ENCODE measurements at places on chromosomes 3 and 15.
A peak's percentile ranks its signal among the peaks of the same experiment; 100 is the strongest.

- peak; percentile 83 for DNase-seq
Measured at GRCh38 chr15:52256366-52256765, 39.2 kb downstream of the MYO5C start.

- DNase-seq: no peak
Measured at GRCh38 chr3:43615133-43615532, 6.7 kb downstream of the ANO10 start.

DNA sequence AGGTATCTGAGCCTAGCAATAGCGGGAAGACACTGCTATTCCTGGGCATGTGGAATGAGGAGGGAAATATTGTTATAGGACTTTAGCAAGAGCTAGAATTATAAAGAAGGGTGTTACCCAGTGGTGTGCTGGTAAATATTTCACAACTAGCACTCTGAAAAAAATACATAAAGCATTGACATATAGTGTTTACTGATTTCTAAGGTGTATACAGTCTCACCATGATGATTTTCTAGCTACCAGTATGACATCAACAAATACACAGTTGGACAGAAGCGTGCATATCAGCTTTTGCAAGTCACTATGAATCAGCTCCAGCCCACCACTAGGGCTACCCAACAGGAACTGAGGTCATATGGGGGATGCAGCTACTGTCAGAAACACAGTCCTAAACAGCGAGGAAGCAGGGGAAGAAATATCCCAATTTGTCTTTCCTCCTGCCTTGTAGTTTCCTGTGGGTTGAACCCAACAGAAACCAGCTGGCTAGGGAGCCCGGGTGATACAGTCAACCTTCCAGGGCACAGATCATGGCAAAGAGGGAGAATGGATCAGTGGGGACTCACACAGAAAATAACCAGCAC lies 39.6 kb downstream of the HGD start:
- DNase-seq: no peak

DNA sequence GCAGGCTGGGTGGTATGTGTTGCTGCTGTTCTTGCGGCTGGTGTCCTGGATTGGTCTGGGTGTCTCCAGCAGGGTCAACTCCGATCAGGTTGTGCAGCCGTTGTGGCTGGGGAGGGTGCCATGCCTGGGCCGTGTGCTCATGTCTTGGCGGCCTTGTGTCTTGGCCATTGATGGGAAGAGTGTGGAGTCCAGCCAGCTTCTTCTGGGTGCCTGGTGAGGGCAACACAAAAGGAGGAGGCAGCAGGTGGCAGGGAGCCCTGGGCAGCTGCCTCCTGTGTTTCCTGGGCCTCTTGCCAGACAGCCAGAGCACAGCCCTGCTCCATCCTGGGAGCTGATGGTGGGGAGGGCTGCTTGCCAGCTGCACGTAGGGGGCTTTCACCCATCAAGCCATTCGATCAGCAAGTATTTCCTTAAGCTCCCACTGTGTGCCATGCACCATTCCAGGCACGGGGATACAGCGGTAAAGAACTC lies 4.3 kb downstream of the CHAC1 start:
- peak; percentile 10 for DNase-seq

GRCh38 chr3:144809380-144809779 lies 837.8 kb downstream of the DIPK2A start:
- DNase-seq: no peak

- DNase-seq: no peak
Measured at GRCh38 chr15:92733934-92734521, 78.5 kb upstream of the FAM174B start.

DNA sequence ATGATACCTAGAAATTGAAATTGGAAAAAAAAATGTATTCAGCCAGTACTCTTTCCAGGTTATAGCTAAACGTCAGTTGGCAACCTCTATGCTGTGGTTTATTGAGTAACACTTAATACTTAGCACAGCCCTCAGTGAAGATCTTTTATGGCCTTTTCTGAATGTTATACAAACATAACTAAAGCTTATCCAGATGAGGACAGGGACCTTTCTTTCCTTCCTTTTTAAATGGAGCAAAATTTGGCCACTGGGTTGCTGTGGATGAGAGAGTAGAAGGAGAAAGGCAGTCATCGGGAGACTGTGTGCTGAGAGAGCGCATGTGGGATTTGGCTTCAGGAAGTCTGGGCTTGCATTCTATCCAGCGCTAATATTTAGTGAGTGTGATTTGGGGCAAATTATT lies 36.1 kb downstream of the IGF1R start:
- no peak for DNase-seq

GRCh38 chr3:127212231-127212630 lies 19.3 kb downstream of the PRR23E start:
- DNase-seq: no peak

GRCh38 chr3:63228677-63229076 lies 49.4 kb upstream of the SYNPR start:
- DNase-seq: no peak

GRCh38 chr3:15645740-15646501 lies 44.4 kb downstream of the BTD start:
- no peak for DNase-seq

GRCh38 chr3:126402666-126403302 lies 8.1 kb downstream of the CFAP100 start:
- no peak for DNase-seq

GRCh38 chr15:49024840-49025239 lies 21.4 kb downstream of the SECISBP2L start:
- no peak for DNase-seq

DNA sequence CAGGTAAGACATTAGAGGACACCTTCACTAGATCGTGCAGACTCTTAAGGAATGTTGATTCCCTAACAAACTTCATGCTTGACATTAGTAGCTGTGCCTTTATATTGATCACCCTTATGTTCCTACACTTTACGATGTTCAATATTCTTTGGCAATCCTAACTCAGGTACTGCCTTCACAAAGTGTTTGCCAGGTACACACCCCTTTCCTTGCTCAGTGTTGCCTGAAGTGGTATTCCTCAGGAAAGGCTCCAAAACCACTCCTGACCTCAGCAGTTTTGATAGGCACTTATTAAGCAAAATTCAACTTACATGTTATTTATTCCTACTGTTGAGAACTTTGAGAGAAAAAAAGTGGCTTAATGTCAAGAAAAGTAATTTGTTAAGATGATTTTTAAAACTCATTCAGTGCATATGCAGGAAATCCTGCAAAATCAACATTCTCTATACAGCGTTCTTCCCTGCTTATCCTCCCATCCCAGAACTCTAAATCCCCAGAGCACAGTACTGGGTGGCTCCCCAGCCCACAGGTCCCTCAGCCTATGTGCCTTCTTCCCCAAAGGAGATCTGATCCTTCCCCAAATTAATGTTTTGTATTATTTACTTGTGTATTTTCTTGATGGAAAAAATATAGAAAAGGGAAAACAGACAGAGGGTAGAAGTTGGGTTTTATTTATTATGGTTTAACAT lies 260.7 kb downstream of the MECOM start:
- DNase-seq: no peak

DNA sequence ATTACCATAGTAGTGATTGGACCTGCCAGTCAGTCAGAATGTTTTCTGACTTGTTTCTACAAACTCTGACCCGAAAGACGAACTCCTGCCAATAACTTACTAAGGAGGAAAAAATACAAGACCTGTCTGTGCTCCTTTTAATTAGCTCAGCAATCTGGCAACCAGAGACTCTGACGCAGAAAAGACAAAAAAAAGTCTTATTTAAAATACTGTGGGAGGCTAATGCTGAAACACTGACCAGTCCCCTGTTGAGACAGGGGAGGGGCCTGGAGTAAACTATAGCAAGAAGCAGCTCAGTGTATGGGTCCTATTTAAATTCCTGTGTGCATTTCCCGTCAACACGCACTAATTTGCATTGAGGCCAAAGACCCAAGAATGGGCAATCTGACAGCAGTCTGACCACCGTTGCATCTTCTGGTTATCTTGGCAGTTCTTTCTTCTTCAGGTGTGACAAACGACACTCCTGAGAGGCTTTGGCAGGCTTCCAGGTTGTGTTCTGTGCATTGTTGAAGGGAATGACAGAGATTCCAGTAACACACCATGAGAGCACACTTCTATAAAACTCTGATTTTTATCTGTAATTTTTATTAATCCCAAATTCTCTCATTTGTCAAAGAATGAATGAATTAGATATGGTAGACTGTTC lies 1114.3 kb downstream of the IGSF11 start:
- no peak for DNase-seq

GRCh38 chr3:4078903-4079302 lies 224.3 kb upstream of the SETMAR start:
- DNase-seq: no peak

GRCh38 chr3:172210355-172210754 lies 171.0 kb downstream of the FNDC3B start:
- DNase-seq: no peak

DNA sequence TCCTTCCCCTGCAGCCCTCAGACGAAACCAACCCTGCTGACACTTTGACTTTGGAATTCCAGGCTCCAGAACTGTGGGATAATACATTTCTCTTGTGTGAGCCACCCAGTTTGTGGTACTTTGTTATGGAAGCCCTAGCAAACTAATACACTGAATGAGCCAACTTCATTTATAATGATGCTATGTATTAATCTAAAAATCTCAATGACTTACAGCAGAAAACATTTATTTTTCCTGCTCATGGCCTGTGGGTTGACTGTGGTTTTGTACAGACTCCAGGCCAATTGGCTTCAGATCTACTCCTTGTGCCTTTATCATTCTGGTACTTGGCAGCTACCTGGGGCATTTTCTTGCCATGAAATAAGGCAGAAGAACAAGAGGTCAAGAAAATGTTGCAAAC lies 152.4 kb downstream of the EBLN2 start:
- DNase-seq: no peak

DNA sequence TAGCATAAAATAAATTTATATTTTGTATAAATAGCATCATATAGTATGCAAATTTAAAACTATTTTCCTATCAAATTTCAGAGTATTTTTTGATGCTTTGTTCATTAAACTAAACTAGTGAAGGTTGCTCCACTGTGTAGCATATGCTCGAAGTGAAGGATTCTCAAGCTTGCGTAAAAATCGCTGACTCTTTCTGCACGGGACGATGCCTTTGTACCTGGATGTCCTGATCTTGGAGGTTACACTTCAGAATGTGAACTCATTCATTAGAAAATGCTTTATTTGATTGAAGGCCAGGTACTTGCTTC lies 305.0 kb downstream of the WDR72 start:
- DNase-seq: no peak

DNA sequence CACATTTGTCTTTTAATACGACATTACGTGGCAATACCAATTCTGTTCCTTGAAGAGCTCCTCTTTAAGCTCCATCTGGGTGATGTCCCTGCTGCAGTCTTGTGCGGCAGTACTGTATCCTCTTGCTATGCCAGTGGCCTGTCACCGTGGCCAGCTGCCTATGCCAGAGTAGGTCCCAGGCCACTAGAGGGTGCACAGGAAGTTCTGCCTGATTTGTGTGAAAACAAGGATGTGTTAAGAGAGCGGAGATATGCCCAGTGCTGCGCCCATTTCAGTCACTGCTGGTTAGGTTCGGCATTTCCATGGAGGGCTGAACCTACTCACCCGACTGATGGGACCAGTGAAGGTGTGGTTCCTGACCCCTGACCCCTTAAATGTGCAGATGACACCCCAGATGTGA lies 25.2 kb downstream of the NIPA1 start:
- DNase-seq: peak; percentile 38

- DNase-seq: no peak
Measured at GRCh38 chr3:127535106-127535785, 55.3 kb downstream of the TPRA1 start.

GRCh38 chr15:34783991-34784390 lies 11.4 kb downstream of the ACTC1 start:
- no peak for DNase-seq

DNA sequence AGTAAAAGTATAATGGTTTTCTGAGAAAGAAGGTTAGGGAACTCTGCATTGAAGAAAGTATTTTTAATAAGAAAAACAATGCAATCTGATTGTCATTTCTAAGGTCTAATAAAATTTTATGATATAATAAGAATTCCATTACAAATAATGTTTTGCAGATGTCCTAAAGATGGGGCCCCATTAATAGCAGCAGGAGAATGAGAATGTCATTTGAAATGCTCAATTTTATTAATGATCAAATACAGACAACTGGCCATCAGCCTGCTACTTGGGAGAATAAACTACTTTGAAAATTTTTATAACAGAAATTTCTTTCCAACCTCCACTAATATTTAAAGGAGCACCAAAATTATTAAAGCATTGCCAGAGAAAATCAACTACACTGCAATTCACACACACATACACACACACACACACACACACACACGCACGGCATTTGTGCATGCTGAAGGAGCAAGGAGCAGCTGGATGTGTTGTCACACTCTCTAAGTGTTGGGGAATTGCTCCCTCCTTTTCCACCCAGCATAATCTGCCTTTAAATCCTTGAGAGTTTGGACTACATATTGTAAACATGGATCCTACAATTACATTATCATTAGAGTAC lies 109.5 kb downstream of the THRB start:
- no peak for DNase-seq
